A549 treated with RU486 at 1 μM for 4 hours (cell line): ENCODE measurements at places on chromosomes 3 and 15. TPM values are rescaled to one million over a fixed set of nuclear protein-coding genes. Genes with fewer than 3 reads are reported as not detected.

Gene ACP3
- total RNA-seq = 0.06 to 0.26 TPM in 2 of 5 replicates, not detected in the others

Gene MELTF
- total RNA-seq = 41.9 to 66.3 TPM (median 54.5 TPM) in 5 replicates

Gene MYRIP
- not detected in 5 replicates for total RNA-seq

Gene LDHAL6B
- total RNA-seq = not detected in 5 replicates

Gene ZBED2
- total RNA-seq = 0.13 to 0.43 TPM (median 0.35 TPM) in 5 replicates

Gene SCN11A
- not detected in 5 replicates for total RNA-seq

Gene POC1A
- total RNA-seq = 15.2 to 19.4 TPM (median 18.7 TPM) in 5 replicates

Gene SUSD5
- total RNA-seq = 1.9 to 3.7 TPM (median 3.5 TPM) in 5 replicates

Gene ADGRG7
- not detected in 5 replicates for total RNA-seq

Gene SLC9A9
- 0.38 to 0.42 TPM in 2 of 5 replicates, not detected in the others for total RNA-seq

Gene NDN
- 0.09 to 0.11 TPM in 2 of 5 replicates, not detected in the others for total RNA-seq

Gene ITGA11
- total RNA-seq = 2.2 to 8.2 TPM (median 5.4 TPM) in 5 replicates

Gene CFAP91
- 0.15 to 0.35 TPM (median 0.31 TPM) in 5 replicates for total RNA-seq

Gene TMEM207
- not detected in 5 replicates for total RNA-seq

Gene ZNF80
- total RNA-seq = not detected in 5 replicates

Gene ITIH1
- not detected in 5 replicates for total RNA-seq

Gene TEX9
- total RNA-seq = 1.7 to 5.9 TPM (median 4.8 TPM) in 5 replicates

Gene HDGFL3
- total RNA-seq = 51.2 to 81.8 TPM (median 55.6 TPM) in 5 replicates

Gene HRG
- total RNA-seq = not detected in 5 replicates

Gene MESP1
- 2.1 to 6.8 TPM (median 6.1 TPM) in 5 replicates for total RNA-seq

Gene GJD2
- not detected in 5 replicates for total RNA-seq

Gene BMF
- 1.5 to 2.2 TPM (median 1.7 TPM) in 5 replicates for total RNA-seq

Gene OR4F15
- total RNA-seq = not detected in 5 replicates

Gene SNX4
- 18.0 to 27.1 TPM (median 21.9 TPM) in 5 replicates for total RNA-seq

Gene THAP10
- 4.8 to 6.9 TPM (median 5.3 TPM) in 5 replicates for total RNA-seq

Gene NOP10
- total RNA-seq = 526 to 639 TPM (median 558 TPM) in 5 replicates
